MCF 10A (cell line): ENCODE measurements at places on chromosomes 12 and 14. TPM values are rescaled to one million over a fixed set of nuclear protein-coding genes. Genes with fewer than 3 reads are reported as not detected.

- H3K36me3 ChIP-seq, result peaks cover 62% of the 10 kb centered on the region
- no peak for DNase-seq
- H3K27ac ChIP-seq, result no peak overlapping the region
- H3K27me3 ChIP-seq, result no peaks in the 10 kb centered on the region
- H3K4me1 ChIP-seq, result peaks cover 32% of the 10 kb centered on the region
- H3K4me3 ChIP-seq, result no peak overlapping the region
These were observed 5.0 kb downstream of the C1RL start for GRCh38 chr12:7103837-7104584.

- peaks cover 42% of the 10 kb centered on the region for H3K36me3 ChIP-seq
- H3K27ac ChIP-seq, result peak overlapping the region; percentile 98
- no peaks in the 10 kb centered on the region for H3K27me3 ChIP-seq
- DNase-seq, result no peak
- H3K4me3 ChIP-seq, result peak overlapping the region; percentile 98
These were observed 31.6 kb downstream of the WBP11 start for GRCh38 chr12:14771651-14772137.

GRCh38 chr14:95697764-95698163, 11.5 kb downstream of the TCL1B start:
- H3K4me3 ChIP-seq, result no peak overlapping the region
- peaks cover 38% of the 10 kb centered on the region for H3K27me3 ChIP-seq
- H3K36me3 ChIP-seq, result no peaks in the 10 kb centered on the region
- DNase-seq, result no peak

- DNase-seq, result no peak
- H3K27me3 ChIP-seq, result peaks cover 14% of the 10 kb centered on the region
- H3K4me3 ChIP-seq, result no peak overlapping the region
- no peaks in the 10 kb centered on the region for H3K36me3 ChIP-seq
These were observed 151.1 kb downstream of the KIF26A start for GRCh38 chr14:104289507-104289906.

DNA sequence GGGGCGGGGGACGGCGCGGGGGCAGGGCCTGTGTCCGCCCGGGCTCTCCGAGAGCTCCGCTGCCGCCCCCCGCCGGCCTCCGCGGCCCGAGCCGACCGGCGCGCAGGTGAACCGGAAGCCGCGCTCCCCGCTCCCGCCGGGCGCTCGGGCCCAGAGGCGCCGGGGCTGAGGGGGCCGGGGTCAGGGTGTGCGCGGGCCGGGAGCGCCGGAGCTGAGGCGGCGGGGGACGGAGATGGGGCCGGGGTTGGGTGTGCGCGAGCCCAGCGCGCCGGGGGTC, 431 bp downstream of the HIP1R start:
- no peak for DNase-seq
- H3K4me3 ChIP-seq, result peak overlapping the region; percentile 93
- H3K4me1 ChIP-seq, result peaks cover 36% of the 10 kb centered on the region
- peak overlapping the region; percentile 46 for H3K27ac ChIP-seq
- no peaks in the 10 kb centered on the region for H3K27me3 ChIP-seq
- peaks cover 22% of the 10 kb centered on the region for H3K36me3 ChIP-seq

DNA sequence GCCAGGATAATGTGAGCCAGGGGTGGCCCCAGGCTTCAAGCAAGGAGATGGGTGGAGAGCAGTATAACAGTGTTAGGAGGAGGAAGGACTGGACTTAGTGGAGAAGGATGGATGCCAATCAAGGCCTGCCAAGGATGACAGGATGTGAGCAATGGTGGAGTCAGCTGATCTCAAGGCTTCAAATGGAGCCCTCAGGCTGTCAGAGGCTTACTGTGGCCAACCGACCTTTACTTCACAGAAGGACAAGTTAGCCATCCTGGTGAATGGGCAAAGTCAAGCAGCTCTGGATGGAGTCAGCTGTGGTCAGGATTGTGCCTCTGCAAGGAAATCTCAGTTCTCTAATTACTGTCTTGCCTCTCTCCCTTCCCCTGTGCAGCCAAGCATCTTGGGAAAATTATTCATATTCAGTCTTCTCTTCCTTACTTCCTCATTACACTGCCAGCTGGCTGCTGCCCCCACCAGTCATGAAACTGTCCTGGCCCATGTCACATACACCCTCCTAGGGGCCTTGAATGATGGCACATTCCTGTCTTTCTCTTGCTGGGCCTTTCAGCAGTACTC, 7.6 kb upstream of the STAT6 start:
- H3K27ac ChIP-seq, result peak overlapping the region; percentile 3
- no peak overlapping the region for H3K4me3 ChIP-seq
- peaks cover 18% of the 10 kb centered on the region for H3K4me1 ChIP-seq
- DNase-seq, result peak; percentile 68
- H3K36me3 ChIP-seq, result no peaks in the 10 kb centered on the region

The OR4E2 gene
- total RNA-seq, result not detected in 2 replicates

GRCh38 chr14:77260631-77261030, 10.4 kb downstream of the NGB start:
- peaks cover 12% of the 10 kb centered on the region for H3K36me3 ChIP-seq
- DNase-seq, result no peak

DNA sequence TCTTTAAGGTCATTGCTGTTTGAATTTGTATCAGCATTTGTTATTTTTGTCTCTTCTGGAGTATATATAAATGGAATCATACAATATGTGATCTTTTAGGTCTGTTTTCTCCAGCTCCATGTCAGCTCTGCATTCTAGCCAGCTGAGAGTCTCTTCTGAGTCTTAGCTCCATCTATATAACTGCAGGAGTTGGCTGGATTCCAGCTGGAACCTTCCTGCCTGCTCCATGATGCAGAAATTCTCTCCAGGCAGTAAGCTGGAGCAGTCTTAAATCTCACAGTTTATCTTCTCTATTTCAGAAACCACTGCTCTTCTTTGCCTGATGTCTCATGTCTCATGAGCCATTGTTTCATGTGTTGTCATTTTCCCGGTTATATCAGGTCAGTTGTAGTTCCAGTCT, 827.6 kb downstream of the NRXN3 start:
- H3K36me3 ChIP-seq, result no peaks in the 10 kb centered on the region
- DNase-seq, result peak; percentile 28
- H3K4me3 ChIP-seq, result no peak overlapping the region

GRCh38 chr12:26268841-26269561, 73.6 kb downstream of the SSPN start:
- DNase-seq, result no peak
- peaks cover 16% of the 10 kb centered on the region for H3K4me1 ChIP-seq
- H3K27me3 ChIP-seq, result no peaks in the 10 kb centered on the region
- no peak overlapping the region for H3K27ac ChIP-seq
- H3K4me3 ChIP-seq, result no peak overlapping the region

The HHIPL1 gene
- 0.10 TPM in 1 of 2 replicates, not detected in the other for total RNA-seq

- H3K4me1 ChIP-seq, result peaks cover 27% of the 10 kb centered on the region
- no peak overlapping the region for H3K4me3 ChIP-seq
- H3K36me3 ChIP-seq, result no peaks in the 10 kb centered on the region
- DNase-seq, result no peak
These were observed 79.6 kb upstream of the IFNG-AS1 start for GRCh38 chr12:67909681-67910080.

DNA sequence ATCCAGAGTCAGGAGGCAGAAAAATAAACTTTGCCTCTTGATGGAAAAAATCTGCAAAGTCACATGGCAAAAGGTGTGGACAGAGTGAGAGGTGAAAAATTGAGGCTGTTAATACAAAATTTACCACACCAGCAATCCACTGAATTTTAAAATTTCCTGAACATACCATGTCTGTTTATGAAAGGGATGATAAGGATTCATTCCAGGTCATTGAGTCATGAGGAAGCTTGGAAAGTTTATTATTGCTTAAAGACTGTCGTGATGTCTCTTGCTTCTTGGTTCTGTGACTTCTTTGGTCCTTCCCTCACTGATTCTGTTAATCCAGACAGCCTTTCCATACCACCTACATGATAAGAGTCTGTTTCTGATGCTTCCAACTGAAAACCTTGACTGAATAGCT, 73.2 kb downstream of the TTC6 start:
- peak; percentile 16 for DNase-seq
- H3K4me3 ChIP-seq, result no peak overlapping the region
- H3K27ac ChIP-seq, result no peak overlapping the region
- peaks cover 10% of the 10 kb centered on the region for H3K4me1 ChIP-seq

The LUM gene
- not detected in 2 replicates for total RNA-seq

DNA sequence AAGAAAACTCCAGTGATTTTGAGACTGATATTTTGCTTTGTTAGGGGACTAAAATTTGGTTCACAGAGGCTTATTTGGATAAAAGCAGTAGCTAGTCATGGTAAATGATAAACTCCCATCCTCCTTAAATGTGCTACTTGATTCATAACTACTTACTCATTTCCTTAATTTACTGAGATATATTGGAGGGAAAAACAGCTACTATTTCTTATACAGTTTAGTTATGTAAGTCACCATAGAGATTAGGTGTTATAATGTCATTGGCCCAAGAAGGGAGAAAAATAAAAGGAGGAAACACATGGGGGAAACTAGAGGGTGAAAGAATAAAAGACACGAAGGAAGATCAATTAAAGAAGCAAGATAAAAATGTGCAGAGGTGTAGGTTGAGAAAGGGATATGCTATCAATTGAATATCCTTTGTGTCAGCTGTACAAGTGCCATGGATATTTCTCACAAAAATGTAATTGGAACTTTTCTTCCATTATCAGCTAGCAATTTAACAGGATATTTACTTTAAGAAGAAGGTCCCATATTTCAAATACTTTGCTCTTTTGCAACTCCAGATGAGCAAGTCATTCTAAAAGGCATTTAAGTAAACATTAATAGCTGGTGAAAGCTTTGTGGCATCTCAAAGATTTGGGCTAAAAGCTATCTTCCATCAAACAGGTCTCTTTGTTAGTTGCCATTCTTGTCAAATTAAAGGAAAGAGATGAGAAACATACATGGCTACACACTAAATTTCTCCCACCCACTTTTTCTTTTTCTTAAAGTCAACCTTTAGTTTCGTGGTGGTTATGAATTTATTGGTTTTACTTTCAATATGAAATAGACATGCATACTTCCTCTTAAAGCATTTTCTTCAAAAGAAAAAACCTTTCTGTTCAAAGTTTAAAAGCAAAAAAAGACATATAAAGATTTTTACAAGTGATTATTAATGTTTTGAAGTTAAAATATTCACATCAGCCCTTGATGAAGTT, 439.5 kb downstream of the CCER1 start:
- peaks cover 6% of the 10 kb centered on the region for H3K4me1 ChIP-seq
- no peak overlapping the region for H3K27ac ChIP-seq
- no peak for DNase-seq
- no peaks in the 10 kb centered on the region for H3K27me3 ChIP-seq

GRCh38 chr12:6526766-6527525, 7.4 kb upstream of the GAPDH start:
- H3K27me3 ChIP-seq, result no peaks in the 10 kb centered on the region
- no peak overlapping the region for H3K4me3 ChIP-seq
- H3K27ac ChIP-seq, result no peak overlapping the region

- H3K27ac ChIP-seq, result no peak overlapping the region
- no peaks in the 10 kb centered on the region for H3K36me3 ChIP-seq
- H3K4me3 ChIP-seq, result no peak overlapping the region
These were observed 162.4 kb upstream of the DAAM1 start for GRCh38 chr14:59026081-59026480.

DNA sequence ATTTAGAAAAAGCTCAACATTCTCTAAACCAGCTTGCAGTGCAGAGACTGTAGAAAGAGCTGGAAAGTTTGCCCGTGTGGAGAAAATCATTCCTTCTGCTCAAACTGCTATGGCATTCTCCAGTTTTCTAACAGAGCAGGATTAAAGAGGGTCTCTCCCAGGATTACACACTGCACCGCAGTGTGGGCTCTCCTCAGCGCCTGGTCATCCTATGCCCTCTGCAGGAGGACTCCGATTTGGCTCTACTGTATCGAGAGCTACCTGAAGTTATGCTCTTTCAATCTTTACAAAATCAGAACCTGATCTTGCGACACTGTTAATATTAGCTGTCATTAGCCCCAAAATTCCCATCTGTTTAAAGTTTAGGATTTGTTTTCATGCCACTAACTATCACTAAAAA, 33.0 kb downstream of the BHLHE41 start:
- peaks cover 9% of the 10 kb centered on the region for H3K4me1 ChIP-seq
- no peaks in the 10 kb centered on the region for H3K27me3 ChIP-seq
- no peaks in the 10 kb centered on the region for H3K36me3 ChIP-seq
- no peak overlapping the region for H3K4me3 ChIP-seq
- no peak overlapping the region for H3K27ac ChIP-seq

- no peak for DNase-seq
- peaks cover 18% of the 10 kb centered on the region for H3K4me1 ChIP-seq
- no peak overlapping the region for H3K4me3 ChIP-seq
- peaks cover 40% of the 10 kb centered on the region for H3K36me3 ChIP-seq
- no peaks in the 10 kb centered on the region for H3K27me3 ChIP-seq
These were observed 35.0 kb downstream of the FLRT2 start for GRCh38 chr14:85564841-85565527.

DNA sequence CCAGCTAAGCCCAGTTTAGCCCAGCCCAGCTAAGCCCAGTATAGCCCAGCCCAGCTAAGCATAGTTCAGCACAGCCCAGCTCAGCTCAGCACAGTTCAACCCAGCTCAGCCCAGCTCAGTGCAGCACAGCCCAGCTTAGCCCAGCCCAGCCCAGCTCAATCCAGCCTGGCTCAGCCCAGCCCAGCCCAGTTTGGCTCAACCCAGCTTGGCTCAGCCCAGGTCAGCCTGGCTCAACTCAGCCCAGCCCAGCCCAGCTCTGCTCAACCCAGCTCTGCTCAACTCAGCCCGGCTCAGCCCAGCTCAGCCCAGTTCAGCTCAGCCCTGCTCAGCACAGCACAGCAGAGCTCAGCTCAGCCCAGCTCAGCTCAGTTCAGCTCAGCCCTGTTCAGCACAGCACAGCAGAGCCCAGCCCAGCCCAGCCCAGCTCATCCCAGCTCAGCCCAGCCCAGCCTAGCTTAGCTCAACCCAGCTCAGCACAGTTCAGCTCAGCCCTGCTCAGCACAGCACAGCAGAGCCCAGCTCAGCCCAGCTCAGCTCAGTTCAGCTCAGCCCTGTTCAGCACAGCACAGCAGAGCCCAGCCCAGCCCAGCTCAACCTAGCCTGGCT, 330.9 kb downstream of the TMEM121 start:
- H3K4me3 ChIP-seq, result no peak overlapping the region
- peaks cover 13% of the 10 kb centered on the region for H3K36me3 ChIP-seq
- no peaks in the 10 kb centered on the region for H3K27me3 ChIP-seq
- no peak overlapping the region for H3K27ac ChIP-seq
- H3K4me1 ChIP-seq, result no peaks in the 10 kb centered on the region

DNA sequence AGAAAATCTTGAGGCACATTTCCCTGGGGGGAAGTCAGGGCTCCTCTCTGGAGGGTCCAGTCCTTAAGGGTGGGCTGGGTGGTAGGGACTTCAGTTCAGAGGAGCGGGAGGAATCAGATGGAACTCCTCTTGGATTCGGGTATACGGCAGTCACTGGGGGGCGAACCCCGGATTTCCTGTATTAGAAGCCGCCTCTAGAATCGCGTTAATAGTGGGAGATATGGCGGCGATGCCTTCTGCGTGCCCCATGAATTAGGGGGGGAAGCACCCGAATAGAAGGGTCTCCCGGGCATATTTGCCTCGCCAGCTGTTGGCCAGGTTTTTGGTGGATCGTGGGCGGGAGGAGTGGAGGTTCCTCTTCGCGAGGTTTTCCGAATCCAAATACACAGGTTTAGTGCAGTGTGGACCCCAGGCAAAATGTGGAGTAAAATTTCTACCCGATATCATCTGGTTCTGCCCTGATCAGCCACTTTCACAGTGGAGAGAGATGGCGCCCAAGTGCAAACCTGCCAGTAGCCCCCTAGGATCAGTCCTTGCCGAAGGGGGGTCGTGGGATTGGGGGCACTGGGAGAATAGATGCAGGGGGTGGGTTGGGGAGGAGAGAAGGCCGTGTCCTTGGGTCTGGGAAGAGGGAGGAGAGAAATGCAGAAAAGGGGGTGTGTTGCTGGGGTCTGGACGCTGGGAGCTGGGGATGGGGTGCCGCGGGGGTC, 628 bp downstream of the MEG3 start:
- H3K27ac ChIP-seq, result no peak overlapping the region
- DNase-seq, result no peak
- no peaks in the 10 kb centered on the region for H3K4me1 ChIP-seq
- peaks cover 33% of the 10 kb centered on the region for H3K27me3 ChIP-seq
